ENCODE measurements at places on chromosomes 13 and 19.

- DNase-seq, result no peak
These were observed 145.6 kb upstream of the FRY start for GRCh38 chr13:31885994-31886393.

DNA sequence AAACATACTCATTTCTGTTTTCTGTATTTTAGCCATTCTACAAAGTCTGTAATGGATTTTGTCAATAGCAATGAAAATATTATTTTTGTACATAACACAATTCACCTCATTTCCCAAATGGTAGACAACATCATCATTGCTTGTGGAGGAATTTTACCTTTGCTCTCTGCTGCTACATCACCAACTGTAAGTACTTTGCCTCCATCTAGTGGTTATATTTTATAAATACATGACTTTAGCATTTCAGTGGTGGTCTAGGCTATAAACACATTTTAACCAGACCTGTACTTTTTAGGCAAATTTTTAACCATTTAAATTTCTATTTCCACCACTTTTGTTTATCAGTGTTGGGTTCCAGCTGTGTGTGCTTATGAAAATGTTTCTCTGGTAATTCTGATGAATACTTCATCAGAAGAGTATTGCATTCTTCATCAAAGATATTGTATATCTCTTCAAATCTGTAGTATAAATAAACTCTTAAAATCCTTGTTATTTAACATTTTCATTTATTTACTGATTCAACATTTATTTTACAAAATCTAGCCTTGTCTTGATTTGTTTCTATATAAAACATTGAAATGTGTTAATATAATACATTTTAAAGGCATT lies 222.4 kb downstream of the NBEA start:
- DNase-seq, result no peak

DNA sequence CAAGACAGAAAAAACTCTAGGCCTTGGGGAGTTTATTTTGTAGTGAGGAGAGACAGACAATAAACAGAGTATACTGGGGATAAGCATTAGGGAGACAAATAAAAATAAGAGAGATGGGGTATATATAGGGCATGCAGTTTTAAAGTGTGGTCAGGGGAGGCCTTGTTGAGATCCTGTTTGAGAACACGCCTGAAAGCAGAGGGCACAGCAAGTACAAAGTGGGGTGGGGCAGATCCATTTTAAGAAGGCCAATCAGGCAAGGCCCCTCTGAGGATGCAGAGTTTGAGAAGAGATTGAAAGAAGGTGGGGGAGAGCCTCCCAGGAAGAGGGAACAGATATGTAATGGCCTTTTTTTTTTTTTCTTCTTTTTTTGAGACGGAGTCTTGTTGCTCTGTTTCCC lies 2.1 kb downstream of the PPP2R1A start:
- DNase-seq, result no peak

- DNase-seq, result no peak
These were observed 1358.5 kb upstream of the PCDH9 start for GRCh38 chr13:68588623-68589022.

DNA sequence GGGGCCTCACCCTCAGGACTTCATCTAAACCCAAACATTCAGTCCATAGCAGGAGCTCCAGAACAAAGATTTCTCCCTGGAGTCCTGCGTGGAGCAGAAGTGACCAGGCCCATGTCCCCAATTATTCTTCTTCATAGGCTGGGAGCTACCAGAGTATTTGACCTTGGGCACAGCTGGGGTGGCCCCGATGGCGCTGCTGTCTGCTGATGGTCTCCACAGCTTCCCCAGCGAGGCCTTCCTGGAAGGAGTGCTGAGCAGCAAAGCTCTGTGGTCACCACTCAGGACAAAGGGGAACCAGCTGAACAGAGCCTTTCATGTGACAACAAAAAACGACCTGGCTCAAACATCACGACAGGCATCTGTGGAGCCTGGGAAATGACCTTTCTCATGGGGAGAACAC lies 62.7 kb upstream of the ARGLU1 start:
- DNase-seq, result no peak

- DNase-seq, result no peak
These were observed 2.1 kb upstream of the CDX2 start for GRCh38 chr13:27971236-27971645.

DNA sequence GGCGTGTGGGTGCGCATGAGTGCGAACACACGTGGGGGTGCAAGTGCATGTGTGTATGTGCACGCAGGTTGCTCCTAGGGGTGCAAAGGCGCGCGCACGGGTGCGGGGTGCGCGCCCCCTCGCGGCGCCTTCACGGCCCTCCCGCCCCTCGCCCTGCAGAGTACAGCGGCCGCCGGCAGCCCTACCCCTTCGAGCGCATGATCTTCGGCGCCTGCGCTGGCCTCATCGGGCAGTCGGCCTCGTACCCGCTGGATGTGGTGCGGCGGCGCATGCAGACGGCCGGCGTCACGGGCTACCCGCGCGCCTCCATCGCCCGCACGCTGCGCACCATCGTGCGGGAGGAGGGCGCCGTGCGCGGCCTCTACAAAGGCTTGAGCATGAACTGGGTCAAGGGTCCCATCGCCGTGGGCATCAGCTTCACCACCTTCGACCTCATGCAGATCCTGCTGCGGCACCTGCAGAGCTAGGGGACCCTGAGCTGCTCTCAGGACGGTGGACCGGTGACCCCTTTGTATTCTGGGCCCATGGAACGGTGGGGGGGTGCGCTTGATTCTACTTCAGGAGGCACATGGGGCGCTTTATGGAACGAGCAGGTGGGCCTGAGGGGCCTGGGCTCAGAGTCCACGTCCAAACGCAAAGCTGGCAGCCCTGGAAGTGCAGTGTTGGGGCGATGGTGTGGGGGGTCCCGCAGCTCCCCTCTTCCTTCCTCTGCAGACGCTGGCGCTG lies 27.7 kb downstream of the TMEM161A start:
- DNase-seq, result no peak

- no peak for DNase-seq
These were observed 566 bp downstream of the HMG20B start for GRCh38 chr19:3573162-3573857.

GRCh38 chr19:45753548-45753947 lies 15.5 kb downstream of the SIX5 start:
- DNase-seq, result no peak

GRCh38 chr19:31110336-31110735 lies 238.9 kb downstream of the TSHZ3 start:
- DNase-seq, result no peak

DNA sequence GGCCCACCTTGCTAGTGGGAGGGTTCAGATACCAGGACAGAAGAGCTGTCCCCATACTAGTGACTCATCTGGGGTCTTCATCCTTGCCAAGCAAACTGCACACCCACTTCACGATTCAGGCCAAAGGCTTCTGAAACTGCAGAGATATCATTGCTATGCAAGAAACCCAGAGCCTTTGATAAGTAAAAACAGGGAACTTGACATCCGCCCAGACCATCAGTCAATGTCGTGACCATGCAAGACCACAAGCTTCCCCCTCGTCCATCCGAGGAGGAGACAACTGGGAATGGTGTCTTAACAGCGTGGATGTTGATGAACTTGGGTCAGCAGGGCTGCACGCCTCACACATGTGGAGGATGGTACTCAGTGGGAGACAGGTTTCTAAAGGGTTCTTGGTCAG lies 58.0 kb downstream of the ABCC4 start:
- no peak for DNase-seq

GRCh38 chr13:51818276-51818675 lies 14.3 kb upstream of the DHRS12 start:
- no peak for DNase-seq

DNA sequence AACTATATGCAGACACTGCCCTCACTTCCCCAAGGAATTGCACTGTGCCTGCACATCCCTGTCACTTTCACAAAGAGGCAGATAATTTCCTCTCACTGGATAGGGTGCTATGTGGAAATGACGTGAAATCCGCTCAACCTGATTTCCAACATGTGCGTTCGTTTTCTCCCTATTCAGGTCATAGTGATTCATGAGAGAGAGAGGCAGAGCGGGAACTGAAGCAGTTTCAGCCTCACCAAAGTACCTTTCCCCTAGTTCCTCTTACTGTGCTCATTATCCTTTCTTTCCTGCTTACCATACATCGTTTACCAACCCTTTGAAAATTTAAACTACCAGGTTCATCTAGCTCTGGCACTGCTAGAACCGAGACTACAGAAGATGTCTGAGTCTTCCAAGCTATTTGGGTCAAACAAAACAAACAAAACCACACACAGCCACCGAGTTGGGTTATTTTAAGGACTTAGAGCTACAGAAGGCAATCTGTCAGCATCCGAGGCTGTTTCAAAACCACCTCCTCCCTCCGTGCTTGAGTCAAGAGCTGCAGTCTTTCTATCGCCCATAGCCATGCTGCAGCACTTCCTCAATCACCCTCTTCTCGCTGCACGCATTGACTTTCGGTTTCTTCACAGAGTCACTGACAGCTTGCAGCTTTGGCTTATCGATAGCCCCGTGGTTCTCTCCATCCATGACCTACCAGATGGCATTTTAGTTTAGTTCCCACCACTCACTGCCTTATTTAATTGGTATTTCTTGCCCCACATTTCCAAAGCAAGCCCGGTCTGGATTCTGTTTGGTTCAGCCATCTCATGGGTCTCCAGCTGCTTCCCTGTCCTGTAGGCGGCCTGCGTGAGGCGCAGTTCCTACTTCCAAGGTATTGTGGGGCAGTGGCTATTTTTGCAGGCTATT lies 1395.8 kb downstream of the EFNB2 start:
- DNase-seq, result no peak

DNA sequence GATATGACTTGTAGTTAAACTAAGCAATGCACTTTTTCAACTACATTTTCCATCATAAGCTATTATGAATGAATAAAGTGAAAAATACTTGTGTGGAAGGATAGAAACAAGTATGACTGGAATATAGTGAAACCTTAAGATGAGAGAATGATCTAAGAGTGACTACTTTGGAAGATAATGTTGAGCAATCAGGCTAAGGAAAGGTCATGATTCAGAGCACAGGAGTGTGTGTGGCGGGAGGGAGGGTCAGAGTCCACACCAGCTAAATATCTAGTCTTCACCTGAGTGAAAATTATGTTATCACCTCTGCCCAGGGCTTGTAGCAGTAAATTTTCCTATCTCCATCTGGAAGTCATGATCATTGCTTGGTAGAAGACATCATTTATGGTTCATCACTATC lies 833.4 kb upstream of the ATXN8OS start:
- no peak for DNase-seq

Data from GM04504 (cell line).